Neural crest cell (in vitro differentiated cells): ENCODE measurements at places on chromosomes 3 and 15. TPM values are rescaled to one million over a fixed set of nuclear protein-coding genes. Genes with fewer than 3 reads are reported as not detected.

RAB6B gene
- 15.5 and 18.1 TPM in 2 replicates for total RNA-seq

FSIP1 gene
- total RNA-seq, result 6.8 and 8.1 TPM in 2 replicates

SNRPN gene
- 125 and 126 TPM in 2 replicates for total RNA-seq

C3orf52 gene
- 21.5 and 22.5 TPM in 2 replicates for total RNA-seq

SUSD5 gene
- 1.8 and 2.1 TPM in 2 replicates for total RNA-seq

STARD9 gene
- total RNA-seq, result 16.4 and 16.5 TPM in 2 replicates

PLSCR5 gene
- not detected in 2 replicates for total RNA-seq

ASB14 gene
- total RNA-seq, result not detected in 2 replicates

FAM240A gene
- not detected in 2 replicates for total RNA-seq

STRA6 gene
- total RNA-seq, result 138 and 146 TPM in 2 replicates

CLDN18 gene
- not detected in 2 replicates for total RNA-seq

MESP2 gene
- total RNA-seq, result 0.36 and 0.42 TPM in 2 replicates

DCP1A gene
- 30.0 and 30.6 TPM in 2 replicates for total RNA-seq

CCR1 gene
- 0.12 TPM in 1 of 2 replicates, not detected in the other for total RNA-seq

MRPS25 gene
- total RNA-seq, result 60.9 and 62.0 TPM in 2 replicates

CAMKV gene
- total RNA-seq, result 41.2 and 43.1 TPM in 2 replicates

CAMP gene
- not detected in 2 replicates for total RNA-seq

ANKUB1 gene
- total RNA-seq, result not detected in 2 replicates

CHRFAM7A gene
- 8.7 and 12.7 TPM in 2 replicates for total RNA-seq

LRRN1 gene
- 77.6 and 85.2 TPM in 2 replicates for total RNA-seq

FGF7 gene
- 0.19 TPM in 1 of 2 replicates, not detected in the other for total RNA-seq

ADAMTS7 gene
- 62.9 and 68.2 TPM in 2 replicates for total RNA-seq

NR1I2 gene
- 0.26 TPM in 1 of 2 replicates, not detected in the other for total RNA-seq

GOLGA8S gene
- 0.25 and 0.33 TPM in 2 replicates for total RNA-seq

DLL4 gene
- total RNA-seq, result 1.7 and 2.0 TPM in 2 replicates

OR5H14 gene
- not detected in 2 replicates for total RNA-seq

SPTSSB gene
- total RNA-seq, result 0.20 and 0.42 TPM in 2 replicates

SETD5 gene
- 198 and 206 TPM in 2 replicates for total RNA-seq

NMB gene
- 4.0 and 4.9 TPM in 2 replicates for total RNA-seq

SLC24A5 gene
- 0.16 TPM in 1 of 2 replicates, not detected in the other for total RNA-seq

RARB gene
- total RNA-seq, result 0.98 and 1.9 TPM in 2 replicates
